AG10803 (cell line): ENCODE measurements at places on chromosomes 1 and 21.
A peak's percentile ranks its signal among the peaks of the same experiment; 100 is the strongest.

- peak; percentile 37 for DNase-seq
Observed at GRCh38 chr1:207321790-207322645, 540 bp downstream of the CD55 start.

DNA sequence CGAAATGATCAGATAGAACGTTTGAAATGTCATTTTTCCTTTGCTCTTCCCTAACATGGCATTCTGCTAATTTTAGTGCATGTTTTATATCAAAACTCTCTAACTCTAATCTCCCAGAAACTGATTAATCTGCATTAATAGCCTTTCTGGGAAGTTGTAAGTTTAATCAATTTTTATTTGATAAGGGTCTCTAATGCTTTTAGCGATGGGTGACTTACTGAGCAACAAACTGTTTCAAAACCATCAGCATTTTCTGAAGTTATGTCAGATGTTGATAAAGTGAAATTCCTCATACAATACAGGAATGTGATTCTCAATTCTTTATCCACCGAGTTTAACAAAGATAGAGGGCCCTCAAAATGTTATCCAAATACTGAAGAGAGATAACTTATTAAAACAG lies 431.6 kb upstream of the CXADR start:
- no peak for DNase-seq

DNA sequence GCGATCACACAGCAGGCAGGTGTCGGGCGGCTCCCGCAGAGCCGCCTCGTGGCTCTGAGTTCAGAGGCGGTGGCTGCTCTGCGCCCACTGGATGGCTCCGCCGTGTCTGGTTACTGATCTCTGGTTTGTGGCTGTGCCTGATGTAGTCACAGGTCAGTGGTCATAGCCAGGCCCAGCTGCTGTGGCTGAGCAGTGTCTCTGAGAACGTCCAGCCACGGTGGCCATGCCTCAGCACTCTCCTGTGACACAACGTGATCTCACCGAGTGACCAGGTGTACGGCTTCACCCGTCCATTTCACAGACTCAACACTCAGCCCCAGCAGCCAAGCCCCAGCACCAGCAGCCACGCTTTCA lies 61.2 kb downstream of the KCNN3 start:
- no peak for DNase-seq

DNA sequence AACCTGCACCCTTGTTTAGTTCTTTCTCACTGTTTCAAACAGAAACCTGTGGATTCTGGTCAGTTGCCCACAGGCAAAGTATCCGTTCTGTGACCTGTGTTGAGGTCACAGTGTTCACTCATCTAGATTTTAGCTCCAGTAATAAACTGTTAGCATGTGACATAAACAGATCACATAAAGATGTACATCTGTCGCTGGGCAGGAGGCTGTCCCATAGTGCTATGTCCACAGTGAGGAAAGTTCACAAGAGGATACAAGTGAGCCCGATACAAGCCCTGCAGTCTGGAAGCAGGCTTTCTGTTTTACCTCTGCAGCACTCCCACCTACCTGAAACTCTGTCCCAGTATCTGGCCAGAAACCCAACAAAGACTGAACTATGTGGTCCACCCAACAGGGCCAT lies 28.4 kb downstream of the LMX1A start:
- no peak for DNase-seq

GRCh38 chr1:18917071-18917799 lies 14.9 kb upstream of the ALDH4A1 start:
- no peak for DNase-seq

GRCh38 chr21:44376606-44377005 lies 23.2 kb downstream of the TRPM2 start:
- no peak for DNase-seq

DNA sequence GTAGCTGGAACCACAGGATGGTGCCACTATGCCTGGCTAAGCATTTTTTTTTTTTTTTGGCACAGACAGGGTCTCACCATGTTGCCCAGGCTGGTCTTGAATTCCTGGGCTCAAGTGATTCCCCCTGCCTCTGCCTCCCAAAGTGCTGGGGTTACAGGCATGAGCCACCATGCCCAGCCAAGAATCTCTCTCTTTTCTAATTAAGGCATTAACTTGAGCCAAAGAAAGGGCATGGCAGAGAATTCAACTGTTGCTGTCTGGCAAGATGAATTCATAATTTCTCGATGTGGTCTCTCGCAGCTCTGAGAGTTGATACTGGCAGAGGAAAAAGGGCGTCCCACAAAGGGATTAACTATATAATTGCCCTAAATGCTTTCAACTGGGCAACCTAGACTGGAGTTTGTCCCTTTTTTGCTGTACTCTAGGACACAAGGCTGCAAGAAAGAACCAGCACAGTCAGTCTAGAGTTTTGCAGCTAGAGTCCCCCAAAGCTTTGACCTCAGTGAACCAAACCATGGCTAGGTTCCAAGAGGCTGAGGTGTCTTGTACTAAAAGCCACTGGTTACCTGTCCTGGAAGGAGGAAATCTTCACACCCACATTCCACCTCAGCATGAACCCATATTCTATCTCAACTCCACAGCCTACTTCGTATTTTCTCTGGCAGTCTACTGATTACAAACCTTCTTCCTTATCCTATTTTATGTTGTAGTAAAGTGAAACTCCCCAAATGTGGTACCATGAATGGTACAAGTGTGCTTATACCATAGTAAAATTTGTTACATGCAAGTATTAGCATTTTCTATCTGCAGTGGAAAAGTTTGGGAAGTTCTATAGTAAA lies 51.2 kb downstream of the OPTC start:
- DNase-seq: no peak

- DNase-seq: no peak
Observed at GRCh38 chr21:17359781-17360180, 153.1 kb upstream of the CXADR start.

GRCh38 chr1:25573591-25573930 lies 30.2 kb downstream of the LDLRAP1 start:
- DNase-seq: no peak

- no peak for DNase-seq
Observed at GRCh38 chr1:175511496-175511895, 231.9 kb downstream of the TNR start.

GRCh38 chr1:6622396-6623152 lies 2.1 kb upstream of the THAP3 start:
- DNase-seq: no peak

DNA sequence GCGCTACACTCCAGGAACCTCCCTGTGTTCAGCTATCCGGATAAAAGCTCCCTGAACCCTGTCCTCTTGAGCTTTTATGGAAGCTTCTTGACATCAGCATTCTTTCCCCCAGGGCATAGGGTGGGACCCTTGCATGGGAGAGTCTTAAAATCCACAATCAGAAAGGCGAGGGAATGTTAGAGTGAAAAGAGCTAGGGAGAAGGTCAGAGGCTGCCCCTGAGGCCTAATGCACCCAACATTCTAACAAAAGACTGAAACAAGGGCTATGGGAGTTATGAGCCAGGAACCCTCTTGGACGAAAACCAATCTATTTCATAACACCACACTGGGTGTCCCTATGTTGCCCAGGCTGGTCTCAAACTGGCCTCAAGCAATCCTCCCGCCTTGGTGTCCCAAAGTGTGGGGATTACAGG lies 36.7 kb downstream of the NEK2 start:
- DNase-seq: peak; percentile 34

- DNase-seq: peak; percentile 60
Observed at GRCh38 chr1:39720094-39720999, 18.3 kb upstream of the PPIE start.

DNA sequence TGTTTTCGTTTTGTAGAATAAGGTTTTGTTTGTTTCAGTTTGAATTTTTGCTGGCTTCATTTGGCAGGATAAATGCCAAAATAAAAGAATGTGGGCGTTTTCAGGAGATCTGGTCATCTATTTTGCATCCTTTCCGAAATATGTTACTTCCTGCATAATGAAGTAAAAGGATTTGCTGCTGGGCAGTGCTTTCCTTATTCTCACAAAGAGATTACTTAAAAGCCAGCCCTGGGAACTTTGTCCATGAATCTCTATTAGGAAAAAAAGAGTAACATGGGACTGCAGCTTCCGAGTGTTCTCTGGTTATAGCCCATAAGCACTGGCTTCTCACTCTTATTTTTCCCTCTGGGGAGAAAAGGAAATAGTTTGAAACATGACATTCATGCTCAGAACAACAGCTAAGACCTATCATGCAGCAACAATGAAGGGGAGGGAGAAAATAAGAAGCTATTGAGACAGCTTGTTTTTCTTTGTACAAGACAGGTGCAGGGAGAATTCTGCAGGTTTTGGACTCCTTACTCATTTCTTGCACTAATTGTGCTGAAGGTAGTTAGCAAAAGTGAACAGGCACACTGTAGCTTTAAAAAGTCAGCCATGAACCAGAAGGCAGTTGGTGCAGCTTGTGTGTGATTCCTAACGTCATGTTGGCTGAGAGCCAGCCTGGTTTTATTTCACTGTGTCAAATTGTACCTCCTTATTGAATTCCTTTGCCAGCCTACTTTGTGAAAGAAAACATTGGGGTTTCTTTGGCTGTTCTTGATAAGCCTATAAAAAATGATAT lies at the start of gene SAMD13:
Gene SAMD13 (plus strand): TSS at position 705 of the 781 bp plus-strand sequence. CDS start 1,527 bp downstream, outside the sequence.
- peak; percentile 45 for DNase-seq

GRCh38 chr1:70196333-70196732 lies 9.0 kb downstream of the LRRC40 start:
- DNase-seq: no peak

- DNase-seq: no peak
Observed at GRCh38 chr1:198978523-198978922, 339.7 kb downstream of the PTPRC start.

- peak; percentile 71 for DNase-seq
Observed at GRCh38 chr1:177082855-177083693, 81.4 kb downstream of the ASTN1 start.

DNA sequence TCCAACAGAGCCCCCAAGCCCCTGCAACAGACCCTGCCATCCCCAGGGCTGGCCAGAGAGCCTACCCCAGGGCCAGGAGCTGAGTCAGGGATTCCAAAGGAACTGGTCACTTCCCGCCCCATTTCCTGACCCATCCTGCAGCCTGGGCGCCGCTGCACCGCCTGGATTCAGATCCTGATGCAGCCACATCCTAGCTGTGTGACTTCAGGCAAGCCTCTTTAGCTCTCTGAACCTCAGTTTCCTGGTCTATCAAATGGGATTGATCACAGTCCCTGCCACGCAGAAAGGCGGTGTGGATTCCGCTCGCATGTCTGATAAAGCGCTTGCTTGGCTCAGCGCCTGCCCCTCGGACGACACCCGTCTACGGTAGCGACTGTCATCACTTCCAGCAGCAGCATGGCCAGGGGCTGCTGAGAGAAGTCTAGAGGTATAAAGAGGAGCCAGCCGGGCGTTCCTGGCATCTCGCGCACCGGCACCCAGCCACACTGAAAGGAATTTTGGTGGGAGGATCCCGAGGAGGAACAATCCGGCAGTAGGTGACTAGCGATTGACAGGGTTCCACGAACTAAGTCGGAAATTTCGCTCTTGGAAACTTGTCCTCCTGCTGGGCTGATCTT lies 10.1 kb downstream of the EPHA2 start:
- peak; percentile 87 for DNase-seq

- no peak for DNase-seq
Observed at GRCh38 chr1:110580244-110580643, 25.9 kb downstream of the KCNA2 start.

DNA sequence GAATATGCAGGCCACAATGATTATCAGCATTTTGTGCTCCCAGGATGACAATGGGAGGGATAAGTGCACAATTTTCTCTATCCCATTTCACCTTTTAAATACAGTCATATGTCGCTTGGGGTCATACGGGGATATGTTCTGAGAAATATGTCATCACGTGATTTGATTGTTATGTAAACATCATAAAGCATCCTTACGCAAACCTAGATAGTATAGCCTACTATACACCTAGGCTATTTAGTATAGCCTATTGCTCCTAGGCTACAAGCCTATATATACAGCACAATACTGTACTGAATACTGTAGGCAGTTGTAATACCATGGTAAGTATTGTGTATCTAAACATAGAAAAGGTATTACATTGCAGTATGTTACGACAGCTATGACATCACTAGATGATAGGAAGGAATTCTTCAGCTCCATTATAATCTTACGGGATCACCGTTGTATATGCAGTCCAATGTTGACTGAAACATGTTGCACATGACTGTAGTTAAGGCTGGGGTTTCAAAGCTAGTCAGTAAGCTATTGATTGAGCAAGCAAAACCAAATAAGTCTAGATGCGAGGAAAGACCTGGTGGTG lies 18.9 kb downstream of the RUSC1 start:
- DNase-seq: no peak

GRCh38 chr21:24014381-24014780 lies 1592.9 kb downstream of the MRPL39 start:
- DNase-seq: no peak

DNA sequence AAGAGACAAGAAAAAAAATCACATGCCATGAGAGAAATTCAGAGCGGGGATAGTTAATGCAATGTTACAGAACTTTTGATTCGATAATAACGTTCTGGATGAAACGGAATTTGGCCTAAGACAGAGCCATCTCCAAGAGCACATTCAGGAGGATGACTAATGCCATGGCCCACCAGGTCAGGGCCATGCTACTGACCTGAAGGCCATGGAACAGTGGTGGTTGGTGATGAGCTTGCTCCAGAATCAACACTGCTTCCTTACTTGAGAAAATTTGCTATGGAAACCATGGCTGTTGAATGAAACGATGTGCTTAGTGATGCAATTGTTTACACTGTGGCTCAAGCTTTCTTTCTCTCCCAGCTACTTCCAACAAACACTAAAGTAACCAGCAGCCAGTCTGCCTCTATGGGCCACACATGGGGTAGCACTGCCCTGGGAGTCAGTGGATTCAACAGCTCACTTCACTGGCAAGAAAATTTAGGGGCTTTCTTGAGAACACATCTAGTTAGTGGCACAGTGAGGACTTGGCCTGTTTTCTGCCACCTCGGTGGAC lies 299.1 kb downstream of the PCP4 start:
- DNase-seq: no peak

GRCh38 chr21:29342363-29342957 lies 43.7 kb downstream of the BACH1 start:
- DNase-seq: peak; percentile 92

DNA sequence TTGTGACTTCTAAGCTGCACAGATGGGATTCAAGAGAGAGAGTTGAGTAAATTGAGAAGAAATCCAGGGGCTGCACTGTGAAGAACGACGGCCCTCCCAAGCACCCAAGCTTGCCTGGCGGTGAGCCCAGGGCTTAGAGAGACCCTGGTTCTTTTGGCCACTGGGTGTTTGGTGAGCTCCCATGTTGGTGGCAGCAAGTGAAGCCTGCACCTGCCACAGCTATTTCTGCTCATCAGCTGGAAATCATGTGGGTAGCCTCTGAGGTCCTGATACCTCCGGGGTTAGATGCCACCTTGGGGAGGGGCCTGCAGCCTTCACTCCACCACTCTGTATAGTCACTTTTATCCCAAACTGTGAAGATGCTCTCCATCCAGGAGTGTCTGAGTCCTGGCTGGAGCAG lies 6.2 kb upstream of the BTG2 start:
- no peak for DNase-seq

- peak; percentile 84 for DNase-seq
Observed at GRCh38 chr1:97340951-97341350, 579.9 kb downstream of the DPYD start.

DNA sequence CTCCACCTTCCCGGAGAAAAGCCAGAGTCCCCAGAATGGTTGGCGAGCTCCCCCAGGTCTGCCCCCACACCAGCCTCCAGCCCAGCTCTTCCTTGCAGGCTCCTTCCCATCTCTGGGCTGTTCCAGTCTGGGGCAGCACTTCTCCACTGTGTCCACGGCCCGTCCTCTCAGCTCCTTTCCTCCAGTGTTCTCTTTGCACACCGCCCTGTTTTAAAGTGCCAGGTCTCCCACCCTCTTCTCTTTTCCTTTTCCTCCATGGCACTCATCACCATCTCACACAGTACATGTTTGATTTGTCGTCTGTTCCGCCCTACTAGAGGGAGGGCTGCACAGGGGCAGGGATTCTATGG lies 6.1 kb upstream of the PCSK9 start:
- no peak for DNase-seq
